ENCODE measurements at places on chromosomes 11 and 22.

GRCh38 chr11:35750981-35751663 is 88.5 kb downstream of the TRIM44 start:
- no peak overlapping the region for H3K4me3 ChIP-seq
- no peak overlapping the region for H3K27ac ChIP-seq
- H3K4me1 ChIP-seq, result no peaks in the 10 kb centered on the region
- DNase-seq, result no peak

GRCh38 chr11:134049303-134049702 is 19.6 kb upstream of the JAM3 start:
- H3K4me1 ChIP-seq, result peaks cover 9% of the 10 kb centered on the region
- no peak for DNase-seq
- no peak overlapping the region for H3K4me3 ChIP-seq
- no peaks in the 10 kb centered on the region for H3K36me3 ChIP-seq
- H3K27me3 ChIP-seq, result no peaks in the 10 kb centered on the region
- no peak overlapping the region for H3K27ac ChIP-seq

GRCh38 chr11:1776331-1776851 is 12.7 kb upstream of the CTSD start:
- H3K4me3 ChIP-seq, result no peak overlapping the region
- H3K36me3 ChIP-seq, result no peaks in the 10 kb centered on the region
- DNase-seq, result no peak
- no peak overlapping the region for H3K27ac ChIP-seq
- no peaks in the 10 kb centered on the region for H3K27me3 ChIP-seq

GRCh38 chr22:41240377-41241132 is at the start of gene CHADL:
Gene CHADL (minus strand): TSS chr22:41240931. CDS start chr22:41240881, 50 bp downstream.
- H3K36me3 ChIP-seq, result no peaks in the 10 kb centered on the region
- no peak within 1 kb of the TSS for H3K4me3 ChIP-seq
- no peaks in the 10 kb centered on the region for H3K4me1 ChIP-seq
- no peak for DNase-seq
- H3K27ac ChIP-seq, result no peak within 1 kb of the TSS

DNA sequence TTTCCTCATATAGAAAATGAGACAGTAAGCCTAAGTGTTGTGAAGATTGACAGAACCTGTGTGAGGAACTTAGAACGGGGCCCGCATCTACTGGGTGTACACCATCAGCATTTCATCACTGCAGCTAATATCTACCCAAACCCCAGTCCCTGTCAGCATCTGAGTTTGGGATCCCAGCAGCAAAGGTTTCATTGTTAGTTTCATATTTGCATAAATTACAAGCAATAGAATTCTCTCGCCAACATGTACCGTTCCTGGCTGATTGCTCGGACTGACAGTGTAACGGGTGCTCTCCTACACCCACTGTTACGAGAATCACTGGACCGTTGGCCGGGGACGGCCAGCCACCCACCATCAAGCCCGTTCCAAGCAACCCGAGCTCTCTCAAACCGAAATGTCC is 10.4 kb upstream of the TMPRSS6 start:
- no peak for DNase-seq
- no peak overlapping the region for H3K27ac ChIP-seq
- no peaks in the 10 kb centered on the region for H3K4me1 ChIP-seq

DNA sequence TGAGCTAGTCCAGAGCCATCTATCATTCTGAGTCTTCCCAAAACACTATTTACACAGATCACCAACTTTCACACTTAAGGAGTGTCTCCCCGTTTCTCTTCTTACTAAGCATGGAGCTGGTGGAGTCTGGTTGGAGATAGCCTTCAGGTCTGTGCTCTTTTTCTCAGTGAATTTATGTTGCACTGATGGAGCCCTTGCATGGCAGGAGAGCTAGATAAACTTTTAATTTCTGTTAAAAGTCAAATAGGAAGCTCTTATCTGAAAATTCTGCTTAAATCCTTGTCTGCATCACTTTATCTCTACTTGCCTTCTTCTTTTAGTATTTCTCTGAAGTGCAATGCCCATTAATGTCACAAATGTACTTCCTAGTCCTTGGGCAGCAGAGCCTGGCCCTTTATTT is 63.4 kb downstream of the ST3GAL4 start:
- no peak overlapping the region for H3K4me3 ChIP-seq
- H3K4me1 ChIP-seq, result no peaks in the 10 kb centered on the region
- H3K36me3 ChIP-seq, result no peaks in the 10 kb centered on the region
- no peaks in the 10 kb centered on the region for H3K27me3 ChIP-seq
- H3K27ac ChIP-seq, result no peak overlapping the region

DNA sequence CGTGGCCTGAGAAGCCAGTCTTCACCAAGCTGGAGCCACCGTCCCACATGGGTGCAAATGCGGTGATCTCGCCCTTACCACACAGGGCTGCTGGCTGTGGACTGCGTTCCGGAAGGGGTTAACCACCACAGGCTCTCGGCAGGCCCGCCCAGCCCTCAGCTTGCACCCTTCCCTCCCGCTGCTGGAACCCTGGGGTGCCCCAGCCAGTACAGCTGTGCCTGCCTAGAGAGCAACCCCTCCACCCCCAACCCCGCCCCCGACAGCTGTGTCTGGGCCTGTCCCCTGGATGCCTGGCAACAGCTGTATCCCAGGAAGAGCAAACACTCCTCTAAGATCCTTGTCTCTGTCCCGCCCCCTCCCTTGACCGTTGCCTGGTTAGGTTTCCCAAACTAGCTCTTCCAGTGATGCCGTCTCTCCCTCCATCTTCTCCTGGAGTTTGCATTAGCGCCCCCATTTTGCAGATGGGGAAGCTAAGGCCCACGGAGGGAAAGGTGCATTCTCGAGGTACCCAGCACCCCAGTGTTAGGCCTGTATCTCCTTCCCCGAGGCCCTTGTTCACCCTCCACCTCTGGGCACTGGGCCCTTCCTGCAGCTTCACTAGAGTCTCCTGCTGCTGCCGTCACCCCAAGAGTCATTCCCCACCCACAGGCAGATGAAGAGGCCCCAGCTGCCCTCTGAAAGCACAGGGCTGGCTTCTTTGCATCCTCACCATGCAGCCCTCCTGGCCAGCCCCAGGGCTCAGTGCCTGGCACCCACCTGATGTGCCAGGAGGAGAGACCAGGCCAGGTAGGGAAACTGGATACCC is 12.6 kb upstream of the COX8A start:
- no peak for DNase-seq
- no peaks in the 10 kb centered on the region for H3K36me3 ChIP-seq
- no peak overlapping the region for H3K4me3 ChIP-seq
- no peak overlapping the region for H3K27ac ChIP-seq

GRCh38 chr11:119891055-119891768 is 162.2 kb upstream of the NECTIN1 start:
- no peak overlapping the region for H3K27ac ChIP-seq
- peaks cover 13% of the 10 kb centered on the region for H3K27me3 ChIP-seq
- H3K36me3 ChIP-seq, result no peaks in the 10 kb centered on the region
- no peaks in the 10 kb centered on the region for H3K4me1 ChIP-seq

DNA sequence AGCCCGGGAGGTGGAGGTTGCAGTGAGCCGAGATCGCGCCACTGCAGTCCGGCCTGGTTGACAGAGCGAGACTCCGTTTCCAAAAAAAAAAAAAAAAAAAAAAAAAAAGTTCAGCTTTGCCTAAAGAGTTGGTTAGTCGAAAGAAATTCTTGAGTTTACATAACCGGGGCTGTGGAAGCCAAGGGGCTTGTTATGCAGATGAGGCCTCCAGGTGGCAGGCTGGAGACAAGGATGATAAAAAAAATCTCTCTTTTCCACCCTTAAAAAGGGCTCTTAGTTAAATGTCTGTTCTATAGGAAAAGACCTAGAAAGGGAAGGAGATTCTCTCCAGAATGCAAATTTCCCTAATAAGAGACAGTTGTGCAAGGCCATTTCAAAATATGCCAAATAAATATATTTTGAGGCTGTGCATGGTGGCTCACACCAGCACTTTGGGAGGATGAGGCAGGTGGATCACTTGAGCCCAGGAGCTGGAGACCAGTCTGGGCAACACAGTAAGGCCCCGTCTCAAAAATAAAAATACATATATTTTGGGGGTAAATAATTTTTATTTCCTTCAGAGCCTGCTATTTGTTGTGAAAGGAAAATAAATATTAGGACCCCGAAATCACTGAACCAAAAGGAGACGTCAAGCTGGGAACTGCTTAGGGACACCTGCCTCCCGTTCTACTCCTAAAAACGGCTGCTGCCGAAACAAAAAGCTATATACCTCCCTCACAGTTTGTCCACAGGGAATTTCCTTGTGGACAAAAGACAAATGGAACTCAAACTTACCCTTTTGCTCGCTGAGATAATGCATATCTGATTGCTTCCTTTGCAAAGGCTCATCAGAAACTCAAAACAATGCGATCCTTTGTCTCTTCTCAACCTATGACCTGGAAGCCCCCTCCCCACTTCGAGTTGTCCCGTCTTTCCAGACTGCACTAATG is 2.4 kb upstream of the IFITM2 start:
- H3K36me3 ChIP-seq, result no peaks in the 10 kb centered on the region
- no peaks in the 10 kb centered on the region for H3K27me3 ChIP-seq
- peak overlapping the region; percentile 90 for H3K27ac ChIP-seq

DNA sequence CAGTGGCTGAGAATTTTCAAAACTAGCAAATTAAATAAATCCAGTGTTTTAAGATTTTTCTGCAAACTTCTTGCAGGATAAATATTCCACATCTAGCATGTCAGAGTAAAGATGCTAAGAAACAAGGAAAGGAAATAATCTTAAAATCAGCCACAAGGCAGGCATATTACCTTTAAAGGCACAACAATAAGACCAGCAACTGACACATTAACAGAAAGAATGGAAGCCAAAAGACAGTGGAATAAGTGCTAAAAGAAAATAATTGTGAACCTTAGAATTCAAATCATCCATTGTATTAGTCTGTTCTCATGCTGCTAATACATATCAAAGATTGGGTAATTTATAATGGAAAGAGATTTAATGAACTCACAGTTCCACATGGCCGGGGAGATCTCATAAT is 132.4 kb downstream of the FAR1 start:
- H3K4me3 ChIP-seq, result no peak overlapping the region
- no peak overlapping the region for H3K27ac ChIP-seq

DNA sequence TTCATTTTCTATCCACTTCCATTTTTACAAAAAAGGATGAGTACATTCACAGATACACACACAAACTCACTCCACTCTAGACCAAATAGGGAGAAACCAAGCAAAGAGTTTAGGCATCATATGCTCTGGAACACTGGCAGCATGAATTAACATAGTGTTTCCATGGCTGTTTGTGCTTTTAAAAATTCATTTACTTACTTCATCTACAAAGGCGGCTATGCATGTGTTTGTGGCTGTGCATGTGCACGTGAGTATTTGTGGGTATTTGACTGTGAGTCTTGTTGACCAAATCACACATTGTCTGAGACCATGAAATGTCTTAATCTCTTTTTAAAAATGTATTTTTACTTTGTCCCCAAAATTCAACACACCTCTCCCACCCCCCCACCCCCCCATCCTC is 203.0 kb upstream of the SESN3 start:
- DNase-seq, result no peak
- no peaks in the 10 kb centered on the region for H3K4me1 ChIP-seq
- no peaks in the 10 kb centered on the region for H3K36me3 ChIP-seq
- no peak overlapping the region for H3K4me3 ChIP-seq
- 0 out of 2 replicates have a peak, but pooled peaks cover 2% of the 10 kb centered on the region for H3K27me3 ChIP-seq
- no peak overlapping the region for H3K27ac ChIP-seq

- peaks cover 42% of the 10 kb centered on the region for H3K4me1 ChIP-seq
- peak overlapping the region; percentile 80 for H3K4me3 ChIP-seq
- no peaks in the 10 kb centered on the region for H3K27me3 ChIP-seq
- H3K27ac ChIP-seq, result peak overlapping the region; percentile 96
These were observed 1.8 kb downstream of the AHNAK start for GRCh38 chr11:62544581-62545436.

DNA sequence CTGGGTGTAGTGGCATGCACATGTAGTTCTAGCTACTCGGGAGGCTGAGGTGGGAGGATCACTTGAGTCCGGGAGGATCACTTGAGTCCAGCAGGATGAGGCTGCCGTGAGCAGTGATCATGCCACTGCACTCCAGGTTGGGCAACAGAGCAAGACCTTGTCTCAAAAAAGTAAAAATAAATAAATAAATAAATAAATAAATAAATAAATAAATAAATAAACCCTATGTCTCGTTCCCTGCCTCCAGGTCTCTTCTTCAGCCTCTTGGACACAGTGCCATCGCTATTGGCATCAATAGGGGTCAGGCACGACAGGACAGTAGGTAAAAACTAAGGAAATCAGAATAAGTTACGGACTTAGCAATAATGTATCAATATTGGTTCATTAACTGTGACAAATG is 23.4 kb upstream of the SYT12 start:
- no peak overlapping the region for H3K4me3 ChIP-seq
- no peaks in the 10 kb centered on the region for H3K36me3 ChIP-seq
- H3K27ac ChIP-seq, result no peak overlapping the region
- no peaks in the 10 kb centered on the region for H3K4me1 ChIP-seq
- H3K27me3 ChIP-seq, result no peaks in the 10 kb centered on the region
- no peak for DNase-seq

- no peaks in the 10 kb centered on the region for H3K36me3 ChIP-seq
- no peak overlapping the region for H3K4me3 ChIP-seq
- DNase-seq, result no peak
- no peaks in the 10 kb centered on the region for H3K27me3 ChIP-seq
- H3K27ac ChIP-seq, result no peak overlapping the region
- no peaks in the 10 kb centered on the region for H3K4me1 ChIP-seq
These were observed 782.9 kb upstream of the CCDC90B start for GRCh38 chr11:84069048-84069447.

DNA sequence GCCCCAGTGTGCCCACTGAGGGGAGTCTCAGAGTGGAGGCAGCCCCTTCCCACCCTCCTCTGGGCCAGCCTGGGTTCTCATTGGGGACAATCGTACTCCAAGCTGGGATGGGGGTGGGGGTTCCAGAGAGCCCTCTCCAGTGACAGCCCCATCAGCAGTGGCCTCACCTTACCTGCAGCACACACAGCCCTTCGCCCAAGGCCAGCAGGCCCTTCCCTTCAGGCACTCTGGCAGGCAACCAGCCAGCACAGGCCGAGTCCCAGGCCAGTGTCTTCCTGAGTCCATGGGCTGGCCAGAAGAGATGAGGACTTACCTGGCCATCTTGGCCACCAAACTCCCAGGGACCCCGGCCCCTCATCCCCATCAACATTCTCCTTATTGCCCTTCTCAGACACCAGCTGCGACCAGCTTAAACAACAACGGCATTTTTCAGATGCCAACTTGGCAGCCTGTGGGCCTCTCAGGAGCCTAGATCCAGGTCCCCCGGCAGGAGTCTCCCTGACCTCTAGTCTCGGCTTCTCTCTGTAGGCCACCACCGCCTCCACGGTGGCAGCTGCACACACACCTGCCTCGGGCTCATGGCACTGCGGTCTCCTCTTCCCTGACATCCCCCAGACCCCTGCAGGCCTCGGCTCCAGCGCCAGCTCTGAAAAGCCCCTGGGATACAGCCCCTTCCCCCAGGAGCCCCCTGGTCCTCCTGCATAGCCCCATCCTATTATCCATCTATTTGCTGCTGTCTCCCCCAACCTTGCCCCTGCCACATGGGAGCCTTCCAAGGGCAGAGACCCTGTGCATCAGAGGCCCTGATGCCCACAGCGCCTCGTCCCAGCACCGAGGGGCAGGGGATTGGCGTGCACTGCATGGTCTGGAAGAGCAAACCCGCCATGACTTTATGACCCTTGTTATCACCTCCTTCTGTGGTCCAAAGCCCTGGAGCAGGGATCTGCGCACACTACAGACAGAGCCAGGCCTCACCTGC is 111.2 kb upstream of the FGF3 start:
- DNase-seq, result no peak

All from Panc1 (cell line).